ENCODE measurements at places on chromosomes 13 and 19.
A peak's percentile ranks its signal among the peaks of the same experiment; 100 is the strongest.

GRCh38 chr13:49234741-49235140 is 13.0 kb upstream of the CDADC1 start:
- DNase-seq: no peak

DNA sequence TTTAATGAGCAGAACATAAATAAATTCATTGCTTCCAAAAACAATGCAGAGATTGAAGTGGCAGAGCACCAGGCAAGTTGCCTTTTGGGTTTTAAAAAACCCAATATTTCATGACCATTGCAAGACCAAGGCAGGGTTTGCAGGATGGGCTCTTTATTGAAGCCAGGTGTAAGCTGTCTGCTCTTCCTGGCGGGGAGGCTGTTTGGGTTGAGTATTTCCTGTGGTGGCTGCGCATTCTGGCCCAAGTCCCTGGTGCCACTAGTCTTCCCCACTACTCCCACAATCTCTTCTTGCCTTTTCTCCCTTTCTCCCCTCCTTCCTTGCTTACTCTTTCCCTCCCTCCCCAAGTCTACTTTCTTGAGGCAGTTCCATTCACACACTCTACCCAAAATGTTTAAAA is 116.4 kb downstream of the AKAP11 start:
- DNase-seq: no peak

GRCh38 chr19:29704562-29705558 is 10.2 kb downstream of the C19orf12 start:
- DNase-seq: no peak

GRCh38 chr19:952680-953444 is 27.0 kb downstream of the ARID3A start:
- DNase-seq: no peak

- no peak for DNase-seq
Measured at GRCh38 chr19:10773969-10774368, 56.1 kb downstream of the DNM2 start.

GRCh38 chr13:35621989-35622388 is 145.5 kb upstream of the MAB21L1 start:
- DNase-seq: no peak

- no peak for DNase-seq
Measured at GRCh38 chr19:7722231-7722651, 9.7 kb downstream of the CLEC4G start.

GRCh38 chr13:48317511-48318376 is 14.2 kb downstream of the RB1 start:
- DNase-seq: no peak

DNA sequence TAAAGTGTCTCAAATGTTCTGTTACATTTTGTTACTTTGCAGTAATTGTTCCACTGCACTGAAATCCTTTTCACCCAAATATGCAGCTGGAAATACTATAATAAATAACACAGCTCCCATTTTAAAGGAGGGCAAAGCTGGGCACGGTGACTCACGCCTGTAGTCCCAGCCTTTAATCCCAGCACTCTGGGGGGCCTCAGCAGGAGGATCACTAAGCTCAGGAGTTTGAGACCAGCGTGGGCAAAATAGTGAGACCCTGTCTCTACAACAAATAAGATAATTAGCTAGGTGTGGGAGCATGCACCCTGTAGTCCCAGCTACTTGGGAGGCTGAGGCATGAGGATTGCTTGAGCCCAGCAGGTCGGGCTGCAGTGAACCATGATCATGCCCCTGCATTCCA is 7.5 kb upstream of the UBAC2 start:
- DNase-seq: no peak

- DNase-seq: no peak
Measured at GRCh38 chr13:104006625-104007075, 940.4 kb upstream of the SLC10A2 start.

GRCh38 chr13:21075379-21076249 is 14.2 kb upstream of the LATS2 start:
- DNase-seq: no peak

DNA sequence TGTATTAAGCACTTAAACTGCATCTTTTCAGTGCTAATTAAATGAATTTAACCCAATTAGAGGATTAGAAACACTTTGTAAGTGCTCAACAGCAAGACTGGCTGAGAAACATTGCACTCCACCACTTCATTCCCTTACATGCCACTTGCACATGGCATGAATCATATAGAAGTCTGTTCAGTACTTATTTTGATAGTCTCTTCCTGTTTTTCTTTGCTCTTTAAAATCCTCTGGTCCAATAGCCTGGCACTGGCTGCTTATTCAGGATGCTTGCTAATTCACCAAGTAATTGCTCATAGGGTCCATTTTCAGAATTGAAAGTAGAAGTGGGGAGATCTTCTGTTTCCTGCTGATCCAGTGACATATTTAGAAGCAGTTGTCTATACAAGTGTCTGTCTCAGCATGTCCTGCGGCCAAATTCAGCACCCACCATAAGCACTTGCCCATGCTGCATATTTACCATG is 900.1 kb downstream of the PCDH9 start:
- DNase-seq: no peak

DNA sequence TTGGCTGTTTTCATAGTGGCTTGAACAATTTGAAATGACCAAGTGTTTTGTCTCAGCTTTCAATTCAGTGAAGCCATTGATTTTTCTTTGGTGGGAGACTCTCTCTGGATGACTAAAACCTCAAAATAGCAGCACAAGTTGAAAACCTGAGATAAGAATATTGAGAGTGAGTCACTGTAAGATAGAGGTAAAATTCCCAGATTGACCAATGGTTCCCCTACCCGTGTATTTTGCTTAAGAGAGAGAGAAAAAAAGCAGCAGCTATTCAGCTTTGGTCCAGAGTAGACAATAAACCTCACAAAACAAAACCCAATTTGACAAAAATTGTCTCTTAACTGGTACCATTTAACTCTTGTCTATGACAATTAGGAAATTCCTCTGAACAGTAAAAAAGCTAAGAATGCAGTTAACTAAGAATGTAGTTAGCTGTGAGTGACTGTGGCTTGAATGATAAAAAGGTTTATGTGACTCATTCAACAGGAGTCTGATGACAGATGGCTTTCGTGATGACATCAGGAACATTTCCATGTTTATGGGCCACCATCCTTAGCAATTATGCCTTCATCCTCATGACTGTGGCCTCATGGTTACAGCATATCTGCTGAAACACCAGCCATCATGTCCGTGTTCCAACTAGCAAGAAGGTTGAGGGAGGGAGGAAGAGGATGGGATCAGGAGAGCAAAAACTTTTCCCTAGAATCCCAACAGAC is 356.9 kb downstream of the NDFIP2 start:
- no peak for DNase-seq

DNA sequence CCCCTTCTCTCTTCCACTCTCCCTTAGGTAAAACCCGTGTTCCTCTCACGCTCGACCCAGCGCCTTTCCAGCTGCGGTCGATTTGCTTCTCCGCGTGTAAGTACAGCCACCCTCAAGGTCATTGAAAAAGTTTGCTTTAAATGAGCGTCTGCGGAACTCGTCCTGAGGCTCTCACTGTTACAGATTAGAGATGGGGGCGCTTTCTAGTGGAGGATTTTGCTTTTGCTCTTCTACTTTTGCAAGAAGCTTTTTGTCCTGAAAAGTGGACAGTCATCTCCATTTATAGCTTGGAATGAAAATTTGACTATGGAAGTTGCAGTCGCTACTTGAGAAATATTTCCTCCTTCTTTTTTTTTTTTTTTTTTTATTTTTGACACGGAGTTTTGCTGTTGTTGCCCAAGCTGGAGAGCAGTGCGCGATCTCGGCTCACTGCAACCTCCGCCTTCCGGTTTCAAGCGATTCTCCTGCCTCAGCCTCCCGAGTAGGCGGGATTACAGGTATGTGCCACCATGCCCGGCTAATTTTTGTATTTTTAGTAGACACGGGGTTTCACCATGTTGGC is 595 bp upstream of the RAB20 start:
- DNase-seq: no peak

GRCh38 chr19:5705552-5705951 is 14.4 kb downstream of the LONP1 start:
- no peak for DNase-seq

DNA sequence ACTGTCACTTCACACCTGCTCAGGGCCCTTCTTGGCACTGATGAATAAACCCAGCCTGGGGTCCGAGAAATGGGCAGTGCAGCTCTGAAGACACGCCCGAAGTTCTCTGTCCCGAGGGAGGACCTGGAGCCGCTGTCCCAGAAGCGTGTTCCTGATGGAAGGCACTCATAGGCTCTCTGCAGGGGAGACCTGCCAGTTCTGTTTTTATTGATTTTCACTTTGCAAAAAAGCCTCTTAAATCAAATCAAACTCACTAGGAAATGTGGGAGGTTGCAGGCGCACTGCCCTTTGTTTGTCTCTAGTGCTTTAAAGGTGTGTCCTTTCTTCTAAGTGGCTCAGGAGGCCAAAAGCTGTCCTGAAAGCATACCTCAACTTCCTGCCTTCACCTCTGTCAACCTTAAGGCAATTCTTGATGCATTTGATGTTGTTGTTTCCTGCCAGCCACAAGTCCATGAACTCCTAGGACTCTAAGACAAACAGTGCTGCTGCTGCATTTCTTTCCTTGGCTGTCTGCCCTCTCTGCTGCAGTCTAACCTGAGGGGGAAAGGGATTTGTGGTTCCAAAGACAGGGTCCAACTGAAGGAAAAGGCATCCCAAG is 663.2 kb downstream of the UQCRFS1 start:
- DNase-seq: no peak

DNA sequence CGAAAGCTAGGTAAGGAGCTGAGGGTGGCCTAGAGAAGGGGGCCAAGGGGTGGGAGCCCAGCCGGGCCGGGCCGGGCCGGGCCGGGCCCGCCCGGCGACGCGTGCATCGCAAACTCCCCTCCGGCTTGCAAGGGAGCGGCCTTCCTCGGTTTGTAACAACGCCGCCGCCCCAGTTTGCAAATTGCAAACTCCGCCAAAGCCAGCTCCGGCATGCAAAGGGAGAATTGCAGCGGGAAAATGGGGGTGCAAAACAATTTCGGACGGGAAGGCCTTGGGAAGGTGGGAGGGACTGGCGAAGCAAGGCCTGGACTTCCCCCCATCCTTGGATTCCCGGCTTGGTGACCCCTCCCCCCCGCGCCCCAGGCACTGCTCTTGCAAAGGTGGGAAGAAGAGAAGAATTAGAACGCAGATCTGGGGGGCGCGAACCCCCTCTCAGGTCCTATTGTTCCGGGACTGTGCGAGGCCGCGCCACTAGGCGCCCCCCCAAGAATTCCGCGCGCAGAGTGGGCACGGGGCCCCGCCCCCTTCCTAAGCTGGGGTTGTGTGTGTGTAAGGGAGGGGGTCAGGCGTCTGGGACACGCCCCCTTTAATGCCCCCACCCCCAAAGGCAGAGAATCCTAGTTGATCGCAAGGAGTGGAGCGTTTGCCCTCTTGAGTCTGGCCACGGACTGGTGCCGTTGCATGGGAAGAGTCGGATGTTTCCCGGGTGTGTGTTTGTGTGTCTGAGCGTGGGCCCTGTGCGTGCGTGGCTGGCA is 926 bp downstream of the PRR12 start:
- DNase-seq: no peak

DNA sequence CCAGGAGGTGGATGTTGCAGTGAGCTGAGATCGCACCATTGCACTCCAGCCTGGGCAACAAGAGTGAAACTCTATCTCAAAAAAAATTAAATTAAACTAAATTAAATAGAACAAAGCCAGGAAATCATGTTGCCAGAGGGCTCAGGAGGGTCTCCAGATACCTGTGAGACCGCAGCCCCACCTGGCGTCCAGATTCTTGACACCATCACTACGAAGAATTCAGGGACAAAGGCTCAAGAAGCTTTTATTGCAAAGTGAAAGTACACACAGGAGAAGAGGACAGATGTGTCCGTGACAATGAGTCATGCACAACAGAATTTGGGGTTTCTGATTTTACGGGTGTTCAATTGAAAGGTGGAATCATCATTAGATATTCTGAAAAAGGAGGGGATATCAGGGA is 76.6 kb downstream of the STOML3 start:
- no peak for DNase-seq

GRCh38 chr19:45913874-45914830 is at the start of gene NANOS2:
NANOS2 (minus strand) TSS chr19:45914778; CDS start chr19:45914693, 85 bp downstream.
- no peak for DNase-seq

DNA sequence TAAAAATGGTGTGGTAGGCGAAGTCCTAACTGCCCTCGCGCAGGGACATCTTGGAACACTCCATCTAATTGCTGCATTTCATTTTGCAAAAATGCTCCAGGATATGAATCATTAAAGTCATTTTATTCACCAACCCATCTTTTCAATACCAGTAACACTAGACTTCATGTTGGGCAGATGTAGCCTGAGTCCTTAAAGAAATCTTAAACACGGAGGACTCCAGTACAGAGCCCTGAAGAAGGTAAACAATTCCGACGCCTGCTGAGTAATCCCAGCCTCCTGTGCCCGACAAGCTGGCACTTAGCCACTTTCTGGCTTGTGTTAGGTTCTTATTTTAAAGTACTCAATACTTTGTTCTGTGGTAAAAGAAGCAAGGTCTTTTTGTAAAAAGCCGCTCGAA is 58.0 kb upstream of the IRS2 start:
- no peak for DNase-seq

GRCh38 chr19:54882758-54883157 is 8.7 kb downstream of the FCAR start:
- no peak for DNase-seq

- no peak for DNase-seq
Measured at GRCh38 chr19:39021063-39021462, 11.3 kb downstream of the FBXO27 start.

- no peak for DNase-seq
Measured at GRCh38 chr19:5417495-5418436, 37.5 kb upstream of the ZNRF4 start.

- no peak for DNase-seq
Measured at GRCh38 chr13:44103429-44104196, 223.9 kb downstream of the LACC1 start.

- DNase-seq: no peak
Measured at GRCh38 chr13:43448605-43449336, 338.0 kb downstream of the ENOX1 start.

- DNase-seq: no peak
Measured at GRCh38 chr19:30666301-30666803, 294.2 kb downstream of the ZNF536 start.

GRCh38 chr19:2332341-2333026 is 4.0 kb downstream of the SPPL2B start:
- no peak for DNase-seq

GRCh38 chr13:110431425-110432294 is 124.6 kb downstream of the COL4A2 start:
- DNase-seq: no peak

GRCh38 chr19:52897138-52897935 is at the start of gene ZNF320:
ZNF320 (minus strand) TSS chr19:52897635; CDS start chr19:52890255, 7,380 bp downstream.
- peak; percentile 83 for DNase-seq

DNA sequence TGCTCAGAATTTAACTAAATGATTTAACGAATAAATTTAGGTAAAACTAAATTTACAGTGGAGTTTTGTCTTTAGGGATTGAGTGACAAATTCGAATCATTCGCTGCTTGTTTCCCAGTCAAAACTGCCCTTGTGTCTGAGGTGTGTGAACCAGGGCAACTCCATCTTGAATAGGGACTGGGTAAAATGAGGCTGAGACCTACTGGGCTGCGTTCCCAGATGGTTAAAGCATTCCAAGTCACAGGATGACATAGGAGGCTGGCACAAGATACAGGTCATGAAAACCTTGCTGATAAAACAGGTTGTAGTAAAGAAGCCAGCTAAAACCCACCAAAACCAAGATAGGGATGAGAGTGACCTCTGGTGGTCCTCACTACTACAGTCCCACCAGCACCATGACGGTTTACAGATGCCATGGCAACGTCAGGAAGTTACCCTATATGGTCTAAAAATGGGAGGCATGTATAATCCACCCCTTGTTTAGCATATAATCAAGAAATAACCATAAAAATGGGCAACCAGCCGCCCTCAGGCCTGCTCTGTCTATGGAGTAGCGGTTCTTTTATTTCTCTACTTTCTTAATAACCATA is 10.2 kb upstream of the ANKRD10 start:
- no peak for DNase-seq
